Smooth muscle cell of trachea (primary cell): ENCODE measurements at places on chromosomes 2 and 18. TPM values are rescaled to one million over a fixed set of nuclear protein-coding genes. Genes with fewer than 3 reads are reported as not detected.

Gene ANKRD36C
- 28.8 and 58.8 TPM in 2 replicates for total RNA-seq

Gene ING5
- total RNA-seq = 20.1 and 31.8 TPM in 2 replicates

Gene PROM2
- 0.29 and 0.83 TPM in 2 replicates for total RNA-seq

Gene ABCG8
- not detected in 2 replicates for total RNA-seq

Gene FBXO36
- total RNA-seq = 2.5 and 4.9 TPM in 2 replicates

Gene AMMECR1L
- total RNA-seq = 10.2 and 12.9 TPM in 2 replicates

Gene GPR39
- 1.3 and 3.3 TPM in 2 replicates for total RNA-seq

Gene RFTN2
- 3.6 and 4.0 TPM in 2 replicates for total RNA-seq

Gene OBSL1
- total RNA-seq = 41.0 and 69.1 TPM in 2 replicates

Gene STAT4
- 0.99 and 1.2 TPM in 2 replicates for total RNA-seq

Gene FMNL2
- 29.1 and 46.4 TPM in 2 replicates for total RNA-seq

Gene ANKZF1
- total RNA-seq = 25.3 and 30.3 TPM in 2 replicates

Gene LAMA1
- 3.6 and 13.7 TPM in 2 replicates for total RNA-seq

Gene RESP18
- not detected in 2 replicates for total RNA-seq

Gene HAT1
- 21.2 and 52.7 TPM in 2 replicates for total RNA-seq

Gene CHRNA1
- total RNA-seq = not detected in 2 replicates

Gene MC2R
- total RNA-seq = not detected in 2 replicates

Gene SP100
- 106 and 119 TPM in 2 replicates for total RNA-seq

Gene SERPINB10
- total RNA-seq = not detected in 2 replicates

Gene COL5A2
- 279 and 388 TPM in 2 replicates for total RNA-seq

Gene CABLES1
- total RNA-seq = 10.2 and 35.7 TPM in 2 replicates

Gene SLC14A1
- total RNA-seq = 62.7 and 81.0 TPM in 2 replicates

Gene TUBB8B
- not detected in 2 replicates for total RNA-seq

Gene MC5R
- total RNA-seq = not detected in 2 replicates

Gene DIPK1C
- not detected in 2 replicates for total RNA-seq

Gene MRPL44
- 26.3 and 33.9 TPM in 2 replicates for total RNA-seq

Gene LOXL3
- total RNA-seq = 27.3 and 53.9 TPM in 2 replicates

Gene CNNM3
- total RNA-seq = 6.5 and 11.4 TPM in 2 replicates

Gene C2orf72
- 0.17 TPM in 1 of 2 replicates, not detected in the other for total RNA-seq

Gene ASB18
- not detected in 2 replicates for total RNA-seq

Gene IFT172
- 35.2 and 40.4 TPM in 2 replicates for total RNA-seq

Gene TRABD2A
- total RNA-seq = 13.8 and 17.5 TPM in 2 replicates

Gene ITGA4
- 81.6 and 92.3 TPM in 2 replicates for total RNA-seq

Gene SERPINB4
- total RNA-seq = not detected in 2 replicates

Gene KRTCAP3
- total RNA-seq = not detected in 2 replicates

Gene C2orf81
- total RNA-seq = 1.5 and 2.0 TPM in 2 replicates

Gene TXNDC2
- total RNA-seq = under 0.01 TPM in 2 replicates

Gene GPC1
- 143 and 371 TPM in 2 replicates for total RNA-seq

Gene UBXN4
- total RNA-seq = 57.7 and 74.5 TPM in 2 replicates

Gene MC4R
- total RNA-seq = not detected in 2 replicates

Gene C2orf66
- total RNA-seq = 0.17 and 0.29 TPM in 2 replicates

Gene ERBB4
- 0.15 and 0.17 TPM in 2 replicates for total RNA-seq

Gene AP1S3
- 2.6 and 4.4 TPM in 2 replicates for total RNA-seq

Gene SANBR
- total RNA-seq = 11.2 and 13.4 TPM in 2 replicates

Gene NAT8
- not detected in 2 replicates for total RNA-seq

Gene SIX3
- total RNA-seq = not detected in 2 replicates

Gene EFHD1
- total RNA-seq = under 0.01 TPM in 1 of 2 replicates, not detected in the other

Gene EGR4
- total RNA-seq = 0.83 TPM in 1 of 2 replicates, not detected in the other

Gene CNGA3
- under 0.01 and 0.17 TPM in 2 replicates for total RNA-seq

Gene DRC1
- total RNA-seq = 0.33 TPM in 1 of 2 replicates, not detected in the other

Gene NDC80
- 1.7 and 41.5 TPM in 2 replicates for total RNA-seq

Gene FEV
- total RNA-seq = under 0.01 TPM in 1 of 2 replicates, not detected in the other

Gene CNTNAP5
- total RNA-seq = not detected in 2 replicates

Gene CYS1
- total RNA-seq = 2.0 and 7.3 TPM in 2 replicates

Gene CCL20
- 2.2 TPM in 1 of 2 replicates, not detected in the other for total RNA-seq

Gene KLHL14
- not detected in 2 replicates for total RNA-seq

Gene VIL1
- total RNA-seq = not detected in 2 replicates

Gene ACVR1C
- 0.44 and 0.50 TPM in 2 replicates for total RNA-seq
